Activated T-helper 1 cell treated with anti-CD3 and anti-CD28 coated beads, Interleukin-2, amount 50 U/mL, for 16 hours (primary cell): ENCODE measurements at places on chromosomes 4 and X.

DNA sequence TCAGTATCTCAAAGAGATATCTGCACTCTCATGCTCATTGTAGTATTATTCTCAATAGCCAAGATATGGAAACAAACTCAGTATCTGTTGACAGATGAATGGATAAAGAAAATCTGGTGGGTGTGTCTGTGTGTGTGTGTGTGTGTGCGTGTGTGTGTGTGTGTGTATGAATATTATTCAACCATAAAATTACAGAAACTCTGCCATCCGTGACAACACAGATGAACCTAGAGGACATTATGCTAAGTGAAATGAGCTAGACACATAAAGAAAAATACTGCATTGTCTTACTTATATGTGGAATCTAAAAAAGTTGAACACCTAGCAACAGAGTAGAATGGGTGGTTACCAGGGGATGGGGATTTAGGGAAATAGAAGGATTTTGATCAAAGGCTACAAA is 13.2 kb downstream of the XKRX start:
- DNase-seq, result no peak

DNA sequence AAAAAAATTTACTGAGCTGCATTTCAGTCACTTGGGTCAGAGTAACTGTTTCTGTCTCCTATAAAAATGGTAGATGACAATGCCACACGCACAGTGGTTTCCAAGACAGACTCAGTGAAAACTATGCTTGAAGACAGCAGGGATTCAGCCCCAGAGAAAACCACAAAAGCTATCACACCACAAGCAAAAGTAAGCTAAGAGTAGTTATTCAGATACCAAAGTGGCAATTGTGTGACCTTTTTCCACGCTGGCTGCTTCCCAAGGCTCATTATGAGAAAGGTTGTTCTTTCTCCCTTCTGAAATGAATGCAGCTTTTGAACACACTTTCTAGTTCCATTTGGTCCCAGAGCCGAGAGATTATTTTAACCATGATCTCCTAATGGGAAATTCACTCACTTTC is 46.4 kb upstream of the GPM6B start:
- DNase-seq, result no peak

GRCh38 chrX:135432881-135433521 is 11.3 kb downstream of the SMIM10L2A start:
- no peak for DNase-seq

DNA sequence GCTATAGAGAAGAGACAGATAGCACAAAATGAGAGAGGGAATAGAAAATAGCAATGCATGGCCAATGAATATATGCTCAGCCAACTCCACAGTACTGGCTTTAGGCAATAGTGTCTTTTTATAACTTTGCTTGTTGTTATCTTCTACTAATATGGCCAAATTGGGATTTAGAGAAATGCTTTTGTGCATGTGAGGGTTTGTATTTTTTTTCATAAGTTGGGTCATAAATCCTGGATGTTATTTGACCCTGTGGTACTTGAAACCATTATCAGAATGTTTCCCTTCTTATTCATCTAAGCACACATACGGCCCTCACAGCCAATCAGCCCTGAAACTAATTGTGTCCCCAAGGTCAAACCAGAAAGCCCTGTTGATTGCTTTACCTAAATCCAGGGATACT is 35.2 kb upstream of the LPAR4 start:
- no peak for DNase-seq

DNA sequence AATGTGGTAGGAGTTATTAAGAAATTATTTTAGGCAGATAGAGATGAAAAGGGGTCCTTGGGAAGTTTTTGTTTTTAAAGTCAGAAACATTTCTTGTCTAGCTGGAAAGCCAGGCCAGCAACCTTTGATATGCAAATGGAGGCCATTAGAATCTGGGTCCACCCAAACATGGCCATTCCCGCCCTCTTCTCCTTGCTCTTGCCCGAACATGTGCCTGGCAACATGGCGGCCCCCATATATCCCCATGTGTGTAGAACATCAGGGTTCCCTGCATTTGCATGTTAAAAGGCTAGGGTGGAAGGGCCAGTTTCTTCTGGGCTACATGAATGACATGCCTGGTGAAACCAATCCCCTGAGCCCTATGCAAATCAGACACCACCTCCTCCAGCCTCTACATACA is 80.7 kb upstream of the PLAC8 start:
- DNase-seq, result no peak

DNA sequence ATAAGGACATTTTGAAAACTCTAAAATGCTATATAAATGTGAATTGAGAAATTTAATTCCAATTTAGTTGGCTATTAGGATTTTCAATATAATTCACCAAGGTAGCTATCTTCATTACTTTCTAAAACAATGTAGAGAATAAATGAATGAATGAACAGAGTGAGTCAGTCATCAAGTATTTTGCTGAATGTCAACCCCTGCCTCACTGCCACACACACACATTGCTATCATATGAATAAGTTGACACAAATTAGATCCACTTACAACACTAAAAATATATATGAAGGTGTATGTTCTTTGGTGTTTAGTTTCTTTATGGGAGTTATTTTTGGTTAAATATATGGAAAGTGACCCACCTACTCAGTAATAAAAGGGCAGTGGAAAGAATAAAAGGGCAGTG is 141.4 kb upstream of the SMIM10 start:
- DNase-seq, result no peak

- no peak for DNase-seq
Measured at GRCh38 chrX:130109429-130110378, 593 bp downstream of the ELF4 start.

DNA sequence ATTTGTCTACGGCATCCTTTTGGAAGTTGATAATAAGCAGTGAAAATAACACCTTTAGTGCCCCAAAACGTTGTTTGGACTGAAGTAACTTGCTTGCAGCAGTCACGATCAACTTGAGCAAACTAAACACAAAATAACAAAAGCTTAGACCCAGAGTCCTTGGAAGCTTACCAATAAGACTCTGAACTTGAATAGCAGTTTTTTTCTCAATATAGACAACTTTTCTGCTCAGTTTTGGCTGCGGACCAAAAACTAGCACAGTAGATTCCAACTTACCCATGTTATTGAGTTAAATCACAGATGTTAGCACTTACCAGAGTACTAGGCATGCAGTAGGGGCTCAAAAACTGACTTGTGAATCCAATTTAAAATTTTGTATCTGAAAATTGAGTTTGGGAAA is 746.9 kb downstream of the PCDH19 start:
- no peak for DNase-seq

GRCh38 chr4:102036016-102036415 is 245.5 kb downstream of the BANK1 start:
- DNase-seq, result no peak

GRCh38 chrX:65920620-65921019 is 119.3 kb downstream of the VSIG4 start:
- no peak for DNase-seq

- DNase-seq, result no peak
Measured at GRCh38 chrX:137062915-137063617, 29.3 kb upstream of the GPR101 start.

DNA sequence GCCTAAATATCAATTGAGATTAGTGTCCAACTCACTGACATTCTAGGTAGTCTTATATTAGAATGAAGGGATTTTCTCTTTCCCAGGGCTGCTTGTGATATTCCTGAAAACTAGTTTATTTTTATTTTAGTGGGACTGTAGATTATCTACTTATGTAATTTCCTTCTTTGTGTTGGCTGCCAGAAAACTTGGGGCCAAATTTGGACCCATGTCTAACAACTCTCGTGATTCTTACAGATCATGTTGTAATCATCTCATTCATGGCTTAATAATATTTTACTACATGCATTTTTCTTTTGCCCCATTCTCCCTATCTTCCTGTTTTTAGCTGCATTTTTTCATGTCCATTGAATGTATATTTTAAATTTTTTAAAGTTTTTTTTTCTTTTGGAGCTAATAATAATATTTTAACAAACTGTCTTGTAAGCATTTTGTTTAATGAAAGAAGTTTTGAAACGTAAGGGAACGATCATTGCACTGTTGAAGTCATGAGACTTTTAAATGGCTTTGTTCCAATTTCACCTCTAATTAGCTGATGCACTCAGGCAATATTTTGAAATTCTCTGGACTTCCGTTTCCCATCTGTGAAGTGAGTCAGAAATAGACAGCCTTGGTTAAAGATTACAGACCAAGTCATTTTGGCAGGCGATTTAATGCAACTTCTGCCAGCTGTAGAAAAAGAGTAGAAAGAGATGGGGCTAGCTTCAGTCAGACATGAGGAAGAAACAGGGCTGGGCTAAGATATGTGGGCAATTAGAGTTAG is 14.3 kb upstream of the TDO2 start:
- no peak for DNase-seq

GRCh38 chr4:158914218-158914617 is 145.4 kb downstream of the FNIP2 start:
- DNase-seq, result no peak

- DNase-seq, result no peak
Measured at GRCh38 chr4:7909463-7910262, 30.0 kb downstream of the AFAP1 start.

DNA sequence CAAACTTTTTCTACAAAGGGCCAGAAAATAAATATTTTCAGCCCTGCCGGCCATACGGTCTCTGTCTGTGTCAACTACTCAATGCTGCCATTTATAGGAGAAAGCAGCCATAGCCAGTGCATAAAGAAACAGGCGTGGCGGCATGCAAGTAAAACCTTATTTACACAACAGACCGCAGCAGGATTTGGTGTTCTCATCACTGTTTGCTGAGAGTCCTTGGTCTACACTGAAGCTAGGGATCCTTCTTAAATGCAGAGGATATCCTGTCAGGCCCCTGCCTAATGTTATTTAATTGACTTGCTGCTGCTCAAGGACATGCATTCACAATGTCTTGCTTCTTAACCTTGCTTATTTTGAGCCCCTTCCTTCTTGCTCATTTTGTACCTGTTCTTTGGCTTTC is 54.7 kb downstream of the CPE start:
- no peak for DNase-seq

GRCh38 chr4:102403116-102403515 is 57.8 kb upstream of the SLC39A8 start:
- no peak for DNase-seq

DNA sequence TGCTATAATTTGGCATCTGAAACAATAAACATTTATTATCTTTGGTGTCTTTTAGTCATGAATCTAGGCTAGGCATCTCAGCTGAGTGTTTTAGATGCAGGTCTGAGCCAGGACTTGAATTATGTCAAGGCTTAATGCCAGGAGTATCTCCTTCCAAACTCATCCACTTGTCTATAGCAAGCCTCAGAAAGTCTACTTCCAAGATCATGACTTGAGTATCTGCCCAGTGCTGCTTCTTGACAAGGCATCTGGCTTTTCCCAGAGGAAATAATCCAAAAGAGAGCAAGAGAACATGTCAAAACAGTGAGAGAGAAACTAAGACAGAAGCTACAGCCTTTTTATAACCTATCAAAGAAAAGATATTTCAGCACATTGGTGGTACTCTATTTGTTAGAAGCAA is 1052.1 kb upstream of the PCDH10 start:
- no peak for DNase-seq

- DNase-seq, result no peak
Measured at GRCh38 chr4:106507440-106507839, 138.9 kb upstream of the GIMD1 start.

GRCh38 chrX:39293203-39293602 is 491.9 kb downstream of the MID1IP1 start:
- no peak for DNase-seq

DNA sequence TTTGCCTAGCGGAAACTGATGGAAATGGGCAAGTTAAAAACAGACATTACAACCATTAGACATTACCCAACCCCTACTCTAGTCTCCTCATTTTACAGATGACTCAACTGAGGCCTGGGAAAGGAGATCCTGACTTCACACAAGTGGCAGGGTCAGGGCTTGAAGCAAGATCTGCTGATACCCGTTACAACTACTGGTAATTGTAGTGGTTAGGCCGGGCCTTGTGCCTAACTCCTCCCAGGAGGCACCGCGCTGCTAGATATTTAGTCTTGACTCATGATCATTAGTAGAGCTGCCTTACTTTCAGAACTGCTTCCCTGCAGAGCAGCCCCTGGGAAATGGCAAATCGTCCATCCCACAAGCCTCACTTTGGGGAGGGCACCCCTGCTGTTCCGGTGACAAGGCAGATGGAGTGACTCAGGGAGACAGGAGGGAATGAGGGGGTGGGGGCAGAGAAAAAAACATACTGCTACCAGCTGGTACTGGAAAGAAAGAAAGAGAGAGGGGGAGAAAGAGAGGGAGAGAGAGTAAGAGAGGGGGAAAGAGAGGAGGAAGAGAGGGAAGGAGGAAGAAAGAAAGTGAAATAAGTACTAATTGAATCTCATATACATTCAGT is 12.2 kb downstream of the ARHGEF6 start:
- DNase-seq, result peak; percentile 20

GRCh38 chrX:140297273-140297672 is 207.6 kb downstream of the SOX3 start:
- DNase-seq, result no peak

- DNase-seq, result no peak
Measured at GRCh38 chr4:86626066-86626465, 32.0 kb downstream of the PTPN13 start.

GRCh38 chr4:1771555-1772305 is 21.4 kb upstream of the FGFR3 start:
- no peak for DNase-seq

- DNase-seq, result no peak
Measured at GRCh38 chr4:74948236-74948635, 15.3 kb downstream of the PARM1 start.

- no peak for DNase-seq
Measured at GRCh38 chr4:94472056-94472826, 20.5 kb downstream of the PDLIM5 start.

DNA sequence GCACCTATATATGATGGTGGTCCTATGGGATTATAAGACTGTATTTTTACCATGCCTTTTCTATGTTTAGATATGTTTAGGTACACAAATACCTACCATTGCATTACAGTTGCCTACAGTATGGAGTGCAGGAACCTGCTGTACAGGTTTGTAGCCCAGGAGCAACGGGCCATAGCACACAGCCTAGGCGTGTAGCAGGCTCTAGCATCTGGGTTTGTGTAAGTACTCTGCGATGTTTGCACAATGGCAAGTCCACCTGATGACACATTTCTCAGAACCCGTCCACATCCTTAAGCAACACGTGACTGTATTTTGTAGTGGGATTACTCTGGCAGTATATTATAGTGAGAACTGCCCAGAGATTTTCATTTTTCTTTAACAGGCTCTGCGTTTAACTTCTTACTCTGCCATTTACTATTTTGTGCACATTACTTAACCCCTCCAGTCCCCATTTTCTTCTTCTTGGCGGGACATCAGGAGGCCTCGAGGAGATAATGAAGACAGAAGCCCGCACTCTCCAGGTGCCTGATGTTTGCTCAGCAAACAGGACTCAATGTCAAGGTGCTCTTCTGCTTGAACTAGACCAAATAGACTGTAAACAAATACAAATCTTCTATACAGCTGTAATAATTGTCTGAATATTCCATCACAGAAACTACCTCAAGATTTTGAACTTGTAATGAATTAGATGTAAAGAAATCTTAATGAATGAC is 102.0 kb upstream of the PDLIM3 start:
- DNase-seq, result no peak

GRCh38 chr4:141346144-141346543 is 125.4 kb downstream of the ZNF330 start:
- DNase-seq, result no peak
